NCI-H1436 treated with DMSO at 0.1 percent for 48 hours (cell line): ENCODE measurements at places on chromosomes 7 and 10.

GRCh38 chr10:80855348-80855971, 317.8 kb downstream of the SH2D4B start:
- no peak for DNase-seq

DNA sequence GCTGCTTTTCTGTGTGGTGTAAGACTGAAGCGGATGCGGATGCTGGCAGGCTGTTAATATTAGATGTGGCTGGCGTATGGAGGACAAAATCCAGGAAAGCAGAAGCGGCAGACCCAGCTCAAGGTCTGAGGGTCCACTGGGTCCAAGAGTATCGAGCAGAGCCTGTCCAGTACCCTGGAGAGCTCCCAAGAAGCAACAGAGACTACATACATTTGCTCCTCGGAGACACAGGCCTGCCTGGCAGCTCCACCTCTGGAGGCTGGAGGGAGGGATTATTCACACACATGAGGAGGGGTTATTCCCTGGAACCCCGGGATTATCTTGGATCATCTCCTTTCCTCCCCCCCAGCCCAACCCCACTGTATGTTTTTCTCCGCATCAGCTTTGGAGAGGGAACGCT, 31.3 kb upstream of the LOXL4 start:
- DNase-seq, result no peak

DNA sequence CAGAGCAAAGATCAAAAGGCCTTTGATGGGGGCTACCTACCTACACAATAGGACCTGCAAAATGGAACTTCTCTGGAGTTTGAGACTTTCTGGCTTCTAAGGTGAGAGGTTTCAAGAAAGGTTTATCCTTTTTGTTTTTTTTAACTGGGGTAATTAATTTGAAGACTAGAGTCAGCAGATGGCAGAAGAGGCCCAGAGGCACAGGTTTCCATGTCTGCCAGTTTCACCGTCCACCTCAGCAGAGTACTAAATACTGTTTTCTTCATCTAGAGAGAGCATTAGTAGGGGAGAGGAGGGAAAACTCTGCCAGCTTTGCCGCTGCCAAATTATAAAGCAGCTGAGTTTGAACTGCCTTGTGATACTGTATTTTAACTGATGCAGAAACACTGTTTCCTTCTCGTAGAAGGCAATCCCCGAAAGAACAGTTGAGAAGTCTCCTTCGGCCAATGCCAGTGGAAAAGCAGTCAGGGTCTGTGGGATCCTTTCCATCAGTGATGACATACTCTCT, 138.7 kb downstream of the SLC25A13 start:
- no peak for DNase-seq

GRCh38 chr7:45659496-45660139, 85.5 kb downstream of the ADCY1 start:
- no peak for DNase-seq

GRCh38 chr7:129872054-129872453, 80.7 kb downstream of the UBE2H start:
- no peak for DNase-seq

DNA sequence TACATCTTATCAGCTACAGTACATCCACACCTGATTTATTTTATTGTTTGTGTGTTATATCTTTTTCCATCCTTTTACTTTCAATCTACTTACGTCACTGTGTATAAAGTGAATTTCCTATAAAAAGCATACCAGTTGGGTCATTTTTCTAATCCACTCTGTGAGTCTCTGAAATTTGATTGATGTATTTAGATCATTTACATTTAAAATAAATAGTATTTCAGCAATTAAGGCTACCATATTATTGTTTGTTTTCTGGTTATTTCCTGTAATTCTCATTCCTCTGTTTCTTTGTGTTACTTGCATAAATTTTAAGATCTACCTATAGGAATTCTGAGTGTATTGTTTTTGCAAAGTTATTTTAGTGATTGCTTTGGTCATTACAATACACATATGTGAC, 53.7 kb downstream of the VSTM4 start:
- DNase-seq, result no peak

DNA sequence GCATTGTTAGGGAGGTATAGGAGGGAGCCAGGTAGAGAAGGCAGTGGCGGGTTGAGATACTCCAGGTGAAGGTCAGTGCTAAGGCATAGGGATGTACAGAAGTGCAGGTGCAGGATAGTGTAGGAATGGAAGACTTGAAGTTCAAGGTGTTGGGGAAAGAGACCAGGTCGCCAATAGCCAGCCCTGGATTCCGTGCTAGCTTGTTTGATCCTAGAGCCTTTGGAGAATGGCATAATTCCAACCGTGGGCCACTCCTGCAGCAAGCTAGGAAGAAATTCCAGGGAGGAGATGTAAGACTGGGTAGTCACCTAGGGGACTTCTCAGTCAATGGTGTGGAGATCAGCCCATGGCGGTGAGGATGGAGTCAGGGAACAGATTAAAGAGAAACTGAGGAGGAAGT, 272.7 kb downstream of the RPS24 start:
- DNase-seq, result no peak

DNA sequence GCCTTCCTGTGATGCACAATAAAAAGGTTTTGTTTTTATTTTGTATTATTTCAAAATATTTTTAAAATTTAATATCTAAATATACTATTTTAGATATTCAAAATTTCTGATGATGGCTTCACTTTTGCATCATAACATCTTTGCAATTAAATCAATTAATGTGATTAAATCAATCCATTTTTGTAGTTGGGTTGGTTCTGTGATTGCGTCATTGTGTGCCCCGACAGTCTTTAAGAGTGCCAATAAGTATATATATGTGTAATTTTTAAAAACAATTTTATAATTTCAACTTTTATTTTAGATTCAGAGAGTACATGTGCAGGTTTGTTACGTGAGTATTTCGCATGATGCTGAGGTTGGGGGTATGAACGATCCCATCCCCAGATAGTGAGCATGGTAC, 70.5 kb downstream of the SEPTIN14 start:
- DNase-seq, result no peak

GRCh38 chr10:78609976-78610375, 458.8 kb upstream of the ZMIZ1 start:
- no peak for DNase-seq

- DNase-seq, result no peak
Observed at GRCh38 chr7:108285778-108286177, 155.6 kb upstream of the LAMB4 start.
